Aorta (tissue), 5 donors: ENCODE measurements at places on chromosomes 16 and 17.
A peak's percentile ranks its signal among the peaks of the same experiment; 100 is the strongest.

- no peak for DNase-seq
Observed at GRCh38 chr17:50884439-50885311, 18.5 kb upstream of the TOB1 start.

GRCh38 chr16:87407511-87408112 lies 15.5 kb downstream of the MAP1LC3B start:
- no peak for DNase-seq

DNA sequence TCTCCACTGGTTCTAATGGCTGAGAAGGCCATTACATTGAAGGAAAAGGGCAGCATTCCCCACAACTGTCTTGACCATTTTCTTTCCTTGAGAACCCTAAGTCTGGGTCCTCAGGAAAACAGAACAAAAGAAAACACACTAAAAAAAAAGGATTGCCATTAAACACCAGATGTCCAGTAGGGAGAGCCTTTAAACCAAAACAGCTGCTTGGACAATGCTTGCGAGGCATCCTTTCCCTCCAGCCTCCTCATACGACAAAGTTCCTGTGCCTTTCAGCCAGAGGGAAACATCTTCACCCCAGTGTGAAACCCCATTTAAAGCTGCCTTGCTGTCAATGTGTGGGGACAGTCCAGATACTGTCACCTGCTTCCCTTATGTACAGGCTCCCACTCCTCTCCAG lies 74.3 kb downstream of the MMD start:
- no peak for DNase-seq

- DNase-seq = no peak
Observed at GRCh38 chr17:12510535-12510934, 155.2 kb upstream of the MYOCD start.

DNA sequence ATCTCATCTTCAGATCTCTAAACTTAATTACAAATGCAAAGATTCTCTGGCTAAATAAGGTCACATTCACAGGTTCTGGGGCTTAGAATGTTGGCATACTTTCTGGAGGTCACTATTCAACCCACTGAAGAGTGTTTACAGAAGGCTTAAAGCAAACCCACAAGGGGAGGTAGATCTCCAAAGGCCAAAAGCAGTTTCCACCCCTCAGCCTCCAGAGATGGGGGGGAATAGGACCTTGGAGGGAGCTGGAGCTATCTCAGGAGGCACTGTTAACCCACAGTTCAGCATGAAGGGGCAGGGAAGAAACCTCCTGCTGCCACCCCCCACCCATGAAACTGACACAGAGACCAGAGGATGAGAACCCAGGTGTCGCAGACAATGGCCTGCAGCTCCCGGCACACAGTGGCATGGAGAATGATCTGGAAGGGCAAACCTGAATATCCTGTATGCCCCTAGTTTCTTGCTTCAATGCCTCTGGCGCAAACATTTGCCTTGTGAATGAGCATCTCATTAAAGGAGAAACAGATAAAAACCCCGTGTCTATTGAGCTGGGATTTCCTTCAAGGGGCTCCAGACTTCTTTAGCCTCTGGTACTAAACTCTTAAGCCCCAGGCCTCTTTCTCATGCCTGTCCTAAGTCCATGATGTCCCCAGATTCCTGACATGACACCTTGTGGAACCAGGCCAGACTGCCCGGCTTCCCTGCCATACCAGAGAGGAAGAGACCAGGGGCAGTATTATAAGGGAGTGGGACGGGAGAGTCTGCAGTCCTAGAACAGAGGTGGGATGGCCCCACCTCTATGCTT lies 103.1 kb upstream of the CDH5 start:
- DNase-seq = no peak

GRCh38 chr16:48291303-48291702 lies 44.0 kb upstream of the ABCC11 start:
- no peak for DNase-seq

DNA sequence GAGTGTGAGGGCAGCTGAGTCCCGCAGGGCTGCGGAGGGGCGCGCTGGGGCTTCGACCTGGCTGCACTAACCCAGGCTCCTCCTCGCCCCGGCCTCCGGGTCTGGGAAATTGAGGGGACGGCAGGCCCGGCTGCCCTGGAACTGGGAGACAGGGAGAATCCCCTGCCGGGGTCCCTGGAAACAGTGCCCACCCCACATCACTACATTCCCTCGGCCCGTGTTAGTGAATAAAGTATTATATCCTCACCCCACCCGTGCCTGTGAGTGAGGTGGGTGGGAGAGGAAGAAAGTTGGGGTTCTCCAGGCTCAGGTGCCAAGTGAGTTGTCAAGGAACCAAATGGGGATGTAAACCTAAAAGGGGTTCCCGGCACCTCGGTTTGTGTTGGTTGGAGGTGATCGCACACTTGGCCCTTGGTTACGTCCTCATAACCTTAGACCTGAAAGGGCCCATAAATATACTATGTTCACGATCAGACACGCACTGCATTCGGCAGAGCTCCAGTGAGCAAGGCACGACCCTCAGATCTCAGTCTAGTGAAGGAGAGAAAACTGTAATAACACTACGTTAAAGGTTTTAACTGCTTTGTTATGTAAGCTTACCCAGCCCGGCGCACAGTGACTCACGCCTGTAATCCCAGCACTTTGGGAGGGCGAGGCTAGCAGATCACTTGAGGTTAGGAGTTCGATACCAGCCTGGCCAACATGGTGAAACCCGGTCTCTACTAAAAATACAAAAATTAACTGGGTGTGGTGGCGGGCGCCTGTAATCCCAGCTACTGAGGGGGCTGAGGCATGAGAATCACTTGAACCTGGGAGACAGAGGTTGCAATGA lies 11.2 kb downstream of the ZNF771 start:
- no peak for DNase-seq

- no peak for DNase-seq
Observed at GRCh38 chr16:19127205-19127604, 13.4 kb downstream of the ITPRIPL2 start.

DNA sequence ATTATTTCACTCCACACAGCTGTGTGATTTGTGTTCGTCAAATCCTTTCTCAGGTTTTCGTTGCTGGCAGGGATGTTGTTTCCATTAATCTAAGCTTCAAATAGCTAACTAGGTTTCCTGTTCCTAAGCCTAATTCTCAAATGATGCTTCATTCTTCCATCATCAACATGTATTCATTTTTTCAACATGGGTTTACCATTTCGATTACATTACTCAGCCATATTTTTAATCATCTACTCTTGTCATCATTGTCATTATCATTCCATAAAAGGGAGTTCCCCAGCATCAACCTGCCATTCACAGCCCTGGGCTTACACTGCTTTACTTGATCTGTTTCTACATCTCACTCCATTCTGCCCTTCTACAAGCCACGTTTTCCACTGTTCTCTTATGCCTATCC lies 33.3 kb upstream of the ANKFN1 start:
- DNase-seq = no peak

DNA sequence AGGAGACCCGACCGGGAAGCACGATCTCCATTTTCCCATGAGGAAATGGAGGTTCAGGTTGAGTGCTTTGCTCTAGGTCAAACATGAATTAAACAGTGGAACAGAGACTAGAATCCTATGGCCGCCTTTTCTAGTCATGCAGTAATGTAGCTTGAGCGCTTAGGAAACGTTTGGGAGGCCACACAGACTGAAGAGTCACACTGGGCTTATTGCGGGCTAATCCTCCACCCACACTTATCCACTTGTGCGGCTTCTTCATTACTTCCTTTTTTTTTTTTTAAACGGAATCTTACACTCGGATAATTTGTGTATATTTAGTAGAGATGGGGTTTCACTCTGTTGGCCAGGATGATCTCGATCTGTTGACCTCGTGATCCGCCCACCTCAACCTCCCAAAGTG lies 26.0 kb downstream of the CACNG3 start:
- DNase-seq = no peak

DNA sequence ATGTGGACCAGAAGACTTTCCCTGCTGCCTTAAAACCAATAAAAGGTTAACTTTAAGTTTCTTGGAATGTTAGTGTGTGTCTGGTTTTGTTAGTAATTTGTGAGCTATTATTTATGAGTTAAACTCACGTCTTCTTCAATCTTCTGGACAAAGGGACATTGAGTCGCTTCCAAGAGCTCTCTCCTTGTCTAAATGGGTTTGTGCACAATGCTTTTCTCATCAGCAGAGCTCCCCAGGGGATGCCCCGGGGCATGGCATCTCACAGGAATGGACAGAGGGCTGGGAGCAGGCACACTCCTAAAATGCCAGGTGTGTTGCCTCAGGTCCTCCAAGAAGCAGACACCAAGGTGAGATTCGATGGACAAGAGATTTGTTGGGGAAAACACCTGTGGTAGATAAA lies 90.5 kb downstream of the RGS9 start:
- no peak for DNase-seq

DNA sequence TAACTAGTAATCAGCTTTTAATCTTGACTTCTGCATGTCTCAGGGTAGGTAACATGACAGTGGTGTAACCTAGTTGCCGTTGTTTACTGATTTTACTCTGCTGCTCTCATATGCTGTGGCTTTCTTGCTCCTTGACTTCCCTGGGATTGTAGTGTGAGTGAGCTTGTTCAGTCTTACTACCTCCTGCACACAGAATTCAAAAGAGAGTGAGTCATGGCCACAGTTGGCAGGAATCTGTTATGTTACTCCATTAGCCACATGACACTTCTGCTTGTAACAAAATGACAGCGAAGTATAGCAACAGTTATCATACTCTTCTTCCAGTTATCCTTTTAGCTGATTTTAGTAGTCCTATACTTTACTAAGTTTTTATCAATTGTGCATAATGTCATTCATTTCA lies 18.8 kb downstream of the TNRC6A start:
- peak; percentile 47 for DNase-seq

GRCh38 chr16:23286131-23286532 lies 16.0 kb upstream of the SCNN1B start:
- DNase-seq = no peak

- DNase-seq = peak; percentile 9
Observed at GRCh38 chr16:1876468-1876867, 4.5 kb upstream of the MEIOB start.

- DNase-seq = no peak
Observed at GRCh38 chr17:3845291-3845620, 790 bp downstream of the NCBP3 start.

GRCh38 chr16:25443994-25444393 lies 186.3 kb upstream of the ZKSCAN2 start:
- no peak for DNase-seq

- no peak for DNase-seq
Observed at GRCh38 chr16:67914758-67915495, 16.7 kb downstream of the CTRL start.

- DNase-seq = peak; percentile 46
Observed at GRCh38 chr16:75294773-75295459, 43.5 kb upstream of the BCAR1 start.

DNA sequence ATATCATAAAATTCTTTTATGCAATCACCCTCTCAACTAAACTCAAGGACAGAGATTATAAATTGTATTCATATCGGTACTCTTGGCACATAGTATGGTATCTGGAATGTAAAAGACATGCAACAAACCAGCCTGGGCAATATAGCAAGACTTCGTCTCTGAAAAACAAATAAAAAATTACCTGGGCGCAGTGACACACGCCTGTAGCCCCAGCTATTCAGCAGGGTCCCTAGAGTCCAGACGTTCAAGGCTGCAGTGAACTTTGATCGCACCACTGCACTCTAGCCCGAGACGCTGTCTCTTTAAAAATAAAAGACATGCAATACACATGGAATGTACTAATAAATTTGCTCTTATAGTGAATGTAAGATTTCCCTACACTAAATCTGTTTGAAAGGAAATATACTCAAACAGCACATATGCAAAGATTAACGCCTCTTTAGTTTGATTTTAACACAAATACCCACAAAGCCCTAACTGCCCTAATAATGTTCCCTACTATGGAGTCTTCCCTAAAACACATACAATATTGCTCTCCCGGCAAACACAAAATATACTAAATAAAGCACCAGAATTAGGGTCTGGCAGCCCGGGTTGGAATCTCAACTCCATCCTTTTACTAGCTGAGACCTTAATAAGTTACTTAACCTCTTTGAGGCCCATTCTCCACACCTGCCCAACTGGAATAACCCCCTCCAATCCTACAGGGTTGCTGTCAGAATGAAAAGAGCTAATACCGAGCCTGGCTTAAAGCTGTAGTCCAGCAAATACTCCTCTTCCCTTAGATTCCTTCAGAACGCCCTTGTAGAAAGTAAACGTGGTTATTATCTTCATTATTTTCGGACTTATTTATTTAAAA lies 1.2 kb downstream of the ABCA5 start:
- DNase-seq = no peak

DNA sequence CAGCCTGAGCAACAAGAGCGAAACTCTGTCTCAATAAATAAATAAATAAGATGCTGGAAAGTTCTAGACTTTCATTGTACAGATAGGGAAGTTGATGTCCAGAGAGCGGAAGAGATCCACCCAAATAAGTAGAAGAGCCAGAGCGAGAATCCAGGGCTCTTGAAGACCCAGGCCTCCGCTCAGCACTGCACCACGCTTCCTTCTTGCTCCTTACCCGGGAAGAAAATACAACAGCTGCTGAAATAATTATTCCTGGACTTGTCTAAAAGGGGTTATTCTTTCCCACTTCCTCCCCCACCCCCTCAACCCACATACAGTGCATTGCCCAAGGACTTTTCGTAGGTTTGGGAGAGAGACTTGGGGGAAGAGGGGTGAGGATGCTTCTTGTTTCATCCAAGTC lies 26.7 kb downstream of the CDK5RAP3 start:
- no peak for DNase-seq

- DNase-seq = no peak
Observed at GRCh38 chr17:35568561-35568960, 7.9 kb upstream of the SLFN14 start.

DNA sequence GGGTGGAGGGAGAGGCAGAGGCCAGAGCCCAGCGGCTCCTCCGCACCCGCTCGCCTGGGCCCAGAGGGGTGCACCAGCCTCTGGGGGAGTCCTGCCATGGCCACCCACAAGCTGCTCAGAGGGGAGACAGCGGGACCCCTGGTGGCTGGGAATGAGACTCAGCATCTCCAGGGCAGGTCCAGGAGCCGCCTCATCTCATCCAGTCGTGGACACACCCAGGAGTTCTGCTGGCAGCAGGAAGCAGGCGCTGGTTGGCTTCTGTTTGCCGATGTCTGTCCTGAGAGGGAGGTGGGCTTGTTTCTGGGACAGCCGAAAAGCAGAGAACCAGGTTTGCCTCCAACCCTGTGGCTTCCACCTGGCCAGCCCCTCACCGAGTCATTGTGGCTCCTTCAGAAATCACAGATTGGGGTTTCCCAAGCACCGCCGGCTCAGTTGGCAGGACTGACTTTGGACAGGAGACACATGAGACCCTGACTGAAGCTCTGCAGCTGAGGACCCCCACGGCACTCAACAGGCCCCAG lies 49.6 kb upstream of the ENPP7 start:
- no peak for DNase-seq
